Activated gamma-delta T cell treated with Interleukin-2 at 50 U/mL for 16 hours (primary cell): ENCODE measurements at places on chromosomes 12 and 14.

GRCh38 chr14:36052063-36052462, 124.5 kb downstream of the PTCSC3 start:
- no peak for DNase-seq

DNA sequence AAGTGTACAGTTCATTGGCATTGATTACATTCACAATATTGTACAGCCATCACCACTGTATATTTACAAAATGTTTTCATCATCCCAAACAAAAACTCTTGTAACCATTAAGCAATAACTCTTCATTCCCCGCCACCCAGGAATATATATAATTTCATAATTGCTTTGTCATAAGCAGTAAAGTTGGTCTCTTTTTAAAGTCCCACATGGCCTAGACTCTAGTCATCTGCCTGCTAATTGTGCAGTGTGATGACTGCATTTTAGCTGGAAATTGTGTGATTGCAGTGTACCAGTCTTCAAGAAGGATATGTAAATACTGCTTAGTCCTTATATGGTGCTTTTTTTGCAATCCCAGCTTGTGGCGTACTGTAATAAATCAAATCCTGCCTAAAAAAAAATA, 75.1 kb upstream of the ATP2A2 start:
- DNase-seq = no peak

DNA sequence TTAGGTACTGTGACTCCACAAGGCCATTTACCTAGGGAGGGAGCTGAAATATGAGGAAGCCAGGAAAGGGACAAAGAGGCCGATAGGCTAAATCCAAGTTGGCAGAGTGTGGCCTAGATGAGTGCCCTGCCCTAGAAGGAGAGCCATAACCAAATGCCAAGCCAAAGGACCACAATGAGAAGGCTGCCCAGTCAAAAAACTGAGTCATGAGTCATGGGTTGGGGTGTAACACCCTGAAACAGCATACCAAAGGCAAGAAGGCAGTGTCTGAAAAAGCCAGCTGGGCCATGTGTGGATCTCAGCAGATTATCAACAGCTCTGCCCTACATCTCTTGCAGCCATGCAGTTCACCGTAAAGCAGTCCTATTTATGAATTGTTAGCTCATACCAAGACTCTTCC, 171.7 kb downstream of the PHLDA1 start:
- DNase-seq = no peak

DNA sequence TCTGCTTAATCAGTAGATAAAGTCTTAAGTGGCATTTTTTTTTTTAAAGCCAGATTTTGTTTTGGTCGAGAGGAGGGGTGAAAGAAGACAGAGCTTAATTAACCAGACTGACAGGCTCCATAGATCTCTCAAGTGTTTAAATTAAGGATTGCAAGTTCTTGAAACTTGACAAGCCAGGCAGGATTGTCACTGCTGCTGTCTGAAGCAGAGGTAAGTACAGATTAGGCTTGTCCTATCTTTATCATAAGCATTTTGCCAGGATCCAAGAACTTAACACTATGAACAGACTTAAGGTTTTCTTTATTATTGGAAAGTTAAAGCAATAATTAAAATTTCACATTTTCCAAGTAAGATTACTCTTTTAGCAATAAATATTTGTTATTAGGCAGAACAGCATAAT, 179.6 kb upstream of the LMO3 start:
- DNase-seq = no peak

DNA sequence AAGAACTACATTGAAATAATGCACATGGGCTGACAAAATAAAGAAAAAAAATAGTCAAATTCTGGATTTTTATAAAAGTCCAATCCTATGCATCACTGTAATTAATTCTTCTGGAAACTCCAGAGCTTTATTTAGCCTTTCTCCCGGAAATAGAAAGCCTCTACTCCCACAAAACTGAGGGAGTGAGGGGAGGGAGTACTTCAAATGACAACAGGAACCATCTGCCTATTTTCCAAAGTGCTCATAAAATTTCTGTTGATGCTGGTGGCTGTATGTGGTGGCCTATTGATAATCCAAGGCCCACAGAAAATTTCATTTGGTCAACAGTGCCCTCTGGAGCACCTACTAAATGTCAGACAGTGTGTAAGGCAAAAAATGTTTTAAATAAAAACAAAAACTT, 64.6 kb downstream of the KIF21A start:
- DNase-seq = no peak

DNA sequence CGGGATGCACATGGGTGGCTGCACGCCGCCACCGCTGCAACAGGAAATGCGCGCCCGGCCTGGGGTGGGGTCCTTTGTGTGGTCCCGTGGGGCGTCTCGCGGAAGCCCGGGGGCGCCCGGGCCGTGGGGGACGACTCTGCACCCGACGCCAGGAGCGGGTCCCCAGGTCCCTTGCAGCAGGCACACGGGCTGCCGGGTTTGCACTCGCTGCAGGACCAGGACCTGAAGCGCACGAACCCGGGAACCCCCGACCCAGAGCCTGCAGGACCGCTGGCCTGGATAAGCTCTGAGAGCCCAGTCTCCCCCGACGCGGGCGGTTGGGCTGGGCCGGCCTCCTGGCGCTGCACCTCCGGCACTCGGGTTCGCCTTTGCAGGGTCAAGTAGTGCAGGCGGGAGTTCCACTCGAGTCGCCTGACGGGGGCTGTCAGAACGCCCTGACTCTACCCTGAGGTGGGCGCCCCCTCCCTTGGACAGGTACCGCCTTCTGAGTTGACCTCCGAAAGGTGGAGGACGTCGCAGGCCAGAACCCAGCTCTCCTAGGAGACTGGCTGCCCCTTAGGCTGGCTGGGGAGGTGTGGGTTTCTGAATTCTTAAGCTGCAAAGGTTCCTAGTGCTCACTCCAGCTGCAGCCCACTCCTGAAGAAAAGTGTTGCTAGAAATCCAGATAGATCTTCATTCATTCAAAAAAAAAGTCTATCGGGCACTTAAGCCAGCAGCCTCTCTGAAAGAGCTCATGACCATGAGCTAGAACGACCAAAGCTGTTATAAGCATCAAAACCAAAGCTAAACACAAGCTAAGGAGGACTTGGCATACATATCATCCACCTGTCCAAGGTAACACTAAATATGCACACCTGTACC, 68.0 kb downstream of the RNF34 start:
- no peak for DNase-seq

DNA sequence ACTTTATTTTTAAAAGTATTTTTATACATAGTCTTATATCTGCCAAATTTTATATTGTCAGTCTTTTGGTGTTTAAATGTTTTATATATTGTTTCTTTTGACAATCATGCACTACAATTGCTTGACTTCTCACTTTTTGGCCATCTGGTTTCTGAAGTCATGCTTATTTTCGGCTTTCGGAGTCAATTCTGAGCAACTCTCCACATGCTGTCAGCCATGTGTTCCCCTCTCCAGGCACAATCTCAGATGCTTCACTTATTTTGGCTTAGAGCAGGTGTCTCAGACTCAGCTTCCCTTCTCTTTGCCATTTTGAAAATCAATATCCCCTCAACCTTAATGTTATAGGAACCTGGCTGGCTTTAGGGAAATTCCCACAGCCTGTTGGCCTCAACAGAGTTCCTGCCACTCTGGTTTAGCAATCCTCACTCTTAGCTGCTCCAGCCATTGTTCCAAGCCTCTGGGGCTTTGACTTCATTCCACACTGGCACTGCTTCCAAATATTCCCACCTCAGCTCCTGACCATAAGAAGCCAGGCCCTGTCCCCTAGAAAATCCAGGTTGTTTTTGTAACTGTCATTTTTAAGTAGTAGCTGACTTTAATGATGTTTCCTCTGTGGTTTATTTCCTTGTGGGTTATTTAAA, 125.5 kb upstream of the FAR2 start:
- DNase-seq = no peak

GRCh38 chr14:74522740-74523139, 29.2 kb downstream of the ISCA2 start:
- DNase-seq = no peak

DNA sequence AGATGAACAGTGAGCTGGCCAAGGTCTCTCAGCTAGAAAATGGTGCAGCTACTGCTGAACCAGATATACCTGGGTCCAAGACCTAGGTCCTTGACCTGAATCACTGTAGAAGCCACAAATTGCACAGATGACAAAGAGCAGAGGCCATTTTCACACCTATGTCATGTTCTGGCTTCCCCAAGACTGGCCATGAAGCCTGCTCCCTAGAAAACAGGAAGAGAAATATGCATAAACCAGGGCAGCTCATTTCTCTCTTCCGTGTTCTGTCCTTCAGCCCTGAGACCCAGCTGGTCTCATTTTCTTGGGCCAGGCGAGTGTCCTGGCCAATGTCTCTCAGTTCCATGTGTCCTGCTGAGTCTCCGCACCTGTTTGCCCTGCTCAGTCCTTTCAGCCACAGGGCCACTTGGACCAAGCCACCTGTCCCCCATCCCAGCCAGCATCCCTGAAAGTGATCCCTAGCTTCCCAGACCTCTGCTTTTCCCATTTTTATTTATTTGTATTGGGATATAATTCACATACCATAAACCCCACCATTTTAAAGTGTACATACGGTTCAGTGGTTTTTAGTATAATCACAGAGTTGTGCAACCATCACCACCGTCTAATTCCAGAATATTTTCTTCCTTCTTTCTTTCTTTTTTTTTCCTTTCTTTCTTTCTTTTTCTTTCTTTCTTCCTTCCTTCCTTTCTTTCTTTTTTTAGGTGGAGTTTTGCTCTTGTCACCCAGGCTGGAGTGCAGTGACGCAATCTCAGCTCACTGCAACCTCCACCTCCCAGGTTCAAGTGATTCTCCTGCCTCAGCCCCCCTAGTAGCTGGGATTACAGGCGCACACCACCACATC, 27.0 kb downstream of the P2RX7 start:
- no peak for DNase-seq

GRCh38 chr14:55128386-55129085, 516 bp upstream of the LGALS3 start:
- DNase-seq = no peak

GRCh38 chr12:108572166-108572790, 9.9 kb downstream of the ISCU start:
- DNase-seq = no peak
